ENCODE measurements at places on chromosomes 12 and 14.

DNA sequence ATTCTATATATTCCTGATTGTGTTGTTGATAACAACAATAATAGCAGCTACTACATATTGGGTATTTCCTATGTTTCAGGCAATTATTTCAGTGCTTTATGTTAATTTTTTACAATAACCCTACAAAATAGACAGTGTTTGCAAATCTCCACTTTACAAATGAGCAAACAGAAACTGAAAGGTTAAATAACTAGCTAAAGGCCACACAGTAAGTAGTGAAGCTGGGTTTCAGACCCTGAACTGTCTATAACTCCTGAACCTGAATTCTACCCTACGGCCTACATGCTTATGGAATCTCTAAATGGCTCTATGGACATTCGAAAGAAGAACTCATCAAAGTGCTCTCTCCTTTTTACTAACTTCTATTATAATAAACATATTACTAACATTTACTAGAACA, 19.7 kb upstream of the NUDT4 start:
- no peak for DNase-seq

DNA sequence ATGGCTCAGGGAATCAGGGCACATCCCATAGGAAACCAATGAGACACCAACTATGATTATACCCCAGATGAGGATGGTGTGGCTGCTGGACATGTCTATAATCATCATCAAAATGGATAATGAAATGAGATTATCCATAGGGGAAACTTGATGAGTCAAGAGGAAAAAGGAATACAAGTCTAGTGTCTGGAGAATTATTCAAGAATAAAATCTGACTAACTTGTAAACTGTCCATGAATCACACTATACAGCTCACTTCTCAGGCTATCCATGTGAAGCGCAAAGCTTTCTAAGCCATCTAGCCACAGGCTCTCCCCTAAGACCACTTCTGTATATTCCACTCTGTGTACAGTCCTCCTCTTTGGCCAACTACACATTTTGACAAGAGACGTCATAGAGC, 52.5 kb downstream of the DUSP16 start:
- DNase-seq = peak; percentile 31

DNA sequence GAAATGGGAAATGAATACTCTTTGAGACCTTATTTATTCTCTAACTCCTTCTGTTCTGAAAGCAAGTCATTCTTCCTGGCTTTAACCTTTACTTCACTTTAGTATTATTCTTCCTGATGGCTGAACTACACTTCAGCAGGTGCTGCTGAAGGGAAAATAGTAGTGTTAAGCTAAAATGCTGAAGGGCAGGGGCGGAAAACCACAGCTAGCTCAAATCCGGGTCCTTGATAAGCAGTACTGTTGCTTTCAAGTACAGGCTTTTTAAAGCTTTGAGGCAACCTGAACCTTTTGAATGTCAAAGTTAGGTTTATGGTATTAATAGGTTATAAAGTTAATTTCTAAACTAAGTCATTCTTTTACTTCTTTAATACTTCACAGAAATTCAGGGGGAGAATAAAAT, 10.7 kb downstream of the CCDC196 start:
- no peak for DNase-seq

- no peak for DNase-seq
These were observed 126.2 kb downstream of the KSR2 start for GRCh38 chr12:117842630-117843029.

DNA sequence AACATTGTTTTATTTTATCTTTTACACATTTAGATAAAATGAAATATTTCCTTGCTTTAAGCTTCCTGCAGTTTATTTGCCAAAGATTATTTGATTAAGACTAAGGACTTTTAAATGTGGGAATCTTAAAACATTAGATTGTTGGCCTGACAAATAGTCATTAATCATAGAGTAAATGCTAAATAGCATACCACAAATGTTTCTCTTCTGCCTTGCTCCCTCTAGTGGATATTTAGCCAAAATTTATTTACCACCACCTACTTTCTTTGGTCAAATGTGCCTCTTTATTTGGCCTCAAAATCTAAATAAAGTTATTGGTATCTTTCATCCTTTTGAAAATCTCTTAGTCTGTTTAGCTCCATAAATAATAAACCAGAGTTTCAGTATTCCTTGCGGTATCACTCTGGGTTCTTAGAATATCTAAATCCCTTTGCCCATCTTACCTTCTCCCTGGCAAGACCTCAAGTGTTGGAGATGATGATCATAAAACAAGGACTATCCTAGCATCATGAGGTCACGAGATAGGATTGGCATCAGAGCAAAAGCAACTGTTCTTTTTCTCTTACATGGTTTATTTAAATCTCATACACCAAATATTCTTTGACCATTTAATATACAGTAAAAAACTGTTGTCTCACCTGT, 150.6 kb upstream of the AEBP2 start:
- DNase-seq = peak; percentile 60

Data from fibroblast of pulmonary artery (primary cell).